ENCODE measurements at places on chromosomes 16 and 17.
A peak's percentile ranks its signal among the peaks of the same experiment; 100 is the strongest.

- peak; percentile 96 for DNase-seq
Observed at GRCh38 chr16:67226804-67227566, at the start of gene TMEM208. TMEM208 (plus strand) TSS chr16:67227130; CDS start chr16:67227219, 89 bp downstream.

GRCh38 chr16:31148281-31148728, 1.6 kb downstream of the PRSS36 start:
- no peak for DNase-seq

- no peak for DNase-seq
Observed at GRCh38 chr16:72199761-72200337, 27.9 kb upstream of the PMFBP1 start.

- no peak for DNase-seq
Observed at GRCh38 chr16:85027958-85028684, 526 bp downstream of the KIAA0513 start.

- DNase-seq: no peak
Observed at GRCh38 chr16:16047761-16048160, 98.3 kb downstream of the ABCC1 start.

DNA sequence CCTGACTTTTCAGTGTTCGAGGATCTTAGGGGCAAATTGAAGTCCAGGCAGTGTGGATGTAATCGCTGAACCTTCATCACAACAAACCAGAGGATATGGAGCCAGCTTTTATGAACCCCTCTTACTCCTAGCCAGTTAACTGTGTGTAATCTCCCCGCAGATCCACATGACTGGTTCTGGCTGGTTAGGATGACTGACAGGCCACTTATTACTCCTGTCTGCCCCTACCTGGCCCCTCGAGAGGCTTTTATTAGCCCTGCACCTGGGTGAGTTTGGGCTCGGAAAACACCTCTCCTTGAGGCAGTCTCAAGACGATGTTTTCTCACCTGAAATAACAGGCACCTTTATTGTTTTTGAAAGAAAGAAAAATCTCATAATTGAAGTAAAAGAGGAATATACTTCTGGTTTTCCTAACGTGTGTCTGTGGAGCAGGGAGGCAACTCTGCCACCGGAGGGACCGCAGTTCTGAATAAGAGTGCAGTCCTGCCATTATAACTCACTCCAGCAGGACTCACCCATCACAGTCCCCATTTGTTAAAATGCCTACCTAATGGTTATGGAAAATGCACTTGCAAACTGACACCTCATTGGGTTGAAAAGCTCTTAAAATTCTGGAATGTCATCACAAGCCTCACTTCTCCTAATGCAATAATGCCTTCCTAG, 291.9 kb upstream of the N4BP1 start:
- no peak for DNase-seq

GRCh38 chr16:11806721-11807120, 9.7 kb upstream of the ZC3H7A start:
- DNase-seq: no peak

GRCh38 chr17:48429638-48430586, at the start of gene SKAP1:
SKAP1 (minus strand) TSS chr17:48430214.
- no peak for DNase-seq

DNA sequence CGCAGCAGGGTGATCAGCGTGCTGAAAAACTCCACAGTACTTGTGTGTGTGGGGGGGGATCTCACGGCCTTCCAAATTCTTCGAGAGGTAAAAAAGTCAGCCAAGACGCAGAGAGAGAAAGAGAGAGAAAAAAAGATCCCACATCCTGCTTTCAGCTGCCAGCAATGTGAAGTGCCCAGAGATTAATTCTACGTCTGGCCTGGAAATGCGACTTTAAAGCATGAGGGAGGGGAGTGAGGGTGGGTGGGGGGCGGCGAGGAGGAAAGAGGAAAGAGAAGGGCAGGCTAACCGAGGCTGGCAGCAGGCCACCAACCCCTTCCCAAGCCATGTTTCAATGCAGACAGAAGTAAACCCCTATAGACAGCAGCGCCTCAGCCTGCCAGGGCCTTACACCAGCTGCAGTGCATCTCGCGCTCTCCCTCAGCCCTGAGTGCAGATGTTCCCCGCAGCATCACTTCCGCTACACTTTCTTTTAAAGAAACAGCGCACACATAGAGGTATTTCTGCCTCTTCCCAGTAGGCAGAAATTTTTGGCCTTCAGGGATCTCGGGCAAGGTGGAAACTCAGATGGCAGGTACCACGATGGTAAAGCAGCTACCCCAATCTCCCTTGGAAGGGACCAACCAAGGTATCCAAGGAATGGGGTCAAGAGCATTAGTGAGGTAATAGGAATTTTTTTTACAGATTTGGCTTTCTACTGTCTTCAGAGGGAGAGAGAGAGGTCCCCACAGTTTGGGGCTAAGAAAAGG, 87.8 kb downstream of the SMG6 start:
- DNase-seq: peak; percentile 53

GRCh38 chr17:5014357-5014756, 16.6 kb downstream of the KIF1C start:
- DNase-seq: no peak

DNA sequence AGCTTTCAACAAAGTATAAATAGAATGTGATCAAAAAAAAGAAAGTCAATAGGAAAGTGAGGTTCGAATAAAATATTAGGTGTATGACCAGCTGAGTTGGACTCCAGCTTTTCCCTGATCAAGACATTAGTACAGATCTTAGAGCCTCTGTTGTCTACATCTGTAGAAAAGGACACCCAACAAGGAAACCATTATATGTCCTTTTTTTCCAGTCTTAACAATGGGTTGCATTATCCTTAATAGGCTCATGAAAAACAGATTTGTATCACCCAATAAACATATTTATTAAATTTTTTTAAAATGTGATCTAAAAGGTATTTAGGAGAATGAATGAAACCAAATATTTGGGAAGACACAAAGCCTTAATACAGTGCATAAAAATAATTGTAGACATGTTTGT, 18.1 kb downstream of the ABCA6 start:
- DNase-seq: no peak

GRCh38 chr16:57601801-57602478, 26.5 kb upstream of the ADGRG1 start:
- no peak for DNase-seq

GRCh38 chr16:546909-547770, 13.1 kb upstream of the PRR35 start:
- no peak for DNase-seq

GRCh38 chr17:63540590-63540989, 9.7 kb upstream of the DCAF7 start:
- DNase-seq: no peak

DNA sequence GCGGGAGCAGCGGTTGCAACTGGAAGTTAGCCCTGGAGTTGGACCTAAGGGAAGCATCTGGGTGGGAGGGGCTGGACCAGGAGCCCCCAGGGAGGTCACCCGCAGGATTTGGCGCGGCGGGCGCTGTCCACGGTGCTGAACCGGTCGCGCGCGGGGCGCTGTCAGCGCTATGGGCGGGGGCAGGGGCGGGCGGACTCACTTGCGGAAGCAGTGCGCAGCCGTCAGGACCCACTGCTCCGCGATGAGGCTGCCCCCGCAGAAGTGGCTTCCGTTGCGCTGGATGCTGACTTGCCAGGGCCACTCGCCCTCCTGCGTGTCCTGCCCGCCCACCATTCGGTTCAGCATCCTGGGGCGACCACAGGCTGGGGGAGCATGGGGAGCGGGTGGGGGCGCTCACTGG, 4.5 kb downstream of the PRSS27 start:
- no peak for DNase-seq

DNA sequence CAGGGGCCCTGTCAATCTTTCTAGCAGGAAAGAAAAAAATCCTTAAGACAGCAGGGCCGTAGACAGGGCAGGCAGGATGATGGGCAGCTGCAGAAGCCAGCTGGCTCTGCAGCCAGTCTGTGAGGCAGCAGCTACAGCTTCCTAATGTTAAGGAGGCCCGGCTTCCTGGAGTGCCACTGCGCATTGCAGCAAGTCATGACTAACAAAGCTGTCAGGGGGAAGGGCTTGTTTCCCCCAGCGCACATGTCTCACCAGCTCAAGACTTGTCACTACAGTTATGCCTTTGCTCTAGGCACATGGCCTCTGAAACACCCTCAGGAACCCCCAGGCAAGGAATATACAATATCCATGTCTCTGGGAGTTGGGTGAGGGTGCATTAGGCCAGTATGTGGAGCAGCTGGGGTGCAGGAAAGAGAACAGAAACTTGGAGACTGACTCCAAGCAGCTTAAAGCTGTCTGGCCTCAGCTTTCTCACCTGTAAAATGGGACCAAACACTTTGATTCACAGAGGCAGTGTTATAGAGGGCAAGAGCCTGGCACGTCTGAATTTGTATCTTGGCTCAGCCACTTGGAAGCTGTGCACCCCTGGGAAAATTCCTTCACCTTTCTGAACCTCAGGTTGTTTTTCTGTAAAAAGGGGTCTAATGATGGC, 220.0 kb downstream of the HAPSTR1 start:
- no peak for DNase-seq

GRCh38 chr17:64173646-64174045, 43.7 kb upstream of the ERN1 start:
- no peak for DNase-seq

GRCh38 chr16:73483076-73483791, 435.3 kb upstream of the ZFHX3 start:
- DNase-seq: no peak

DNA sequence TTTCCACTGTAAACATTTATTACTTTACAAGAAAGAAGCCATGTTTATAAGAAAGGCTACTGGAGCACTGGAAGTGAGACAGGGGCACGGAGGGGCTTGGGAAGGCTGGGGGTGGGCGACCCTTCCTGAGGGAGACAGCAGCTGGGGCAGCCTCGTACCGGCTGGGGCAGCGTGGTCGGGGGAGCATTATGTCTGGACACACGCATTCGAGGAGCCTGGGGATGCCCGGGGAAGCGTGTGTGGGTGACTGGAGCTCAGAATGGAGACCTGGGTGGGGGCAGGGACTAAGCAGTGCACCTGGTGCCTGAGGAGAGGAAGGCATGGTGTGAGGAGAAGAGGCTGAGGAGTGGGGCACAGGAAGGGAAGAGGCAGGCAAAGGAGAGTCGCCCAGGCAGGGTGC, 64.5 kb downstream of the SRCIN1 start:
- no peak for DNase-seq

GRCh38 chr17:61440697-61441096, 11.5 kb upstream of the TBX4 start:
- DNase-seq: no peak

DNA sequence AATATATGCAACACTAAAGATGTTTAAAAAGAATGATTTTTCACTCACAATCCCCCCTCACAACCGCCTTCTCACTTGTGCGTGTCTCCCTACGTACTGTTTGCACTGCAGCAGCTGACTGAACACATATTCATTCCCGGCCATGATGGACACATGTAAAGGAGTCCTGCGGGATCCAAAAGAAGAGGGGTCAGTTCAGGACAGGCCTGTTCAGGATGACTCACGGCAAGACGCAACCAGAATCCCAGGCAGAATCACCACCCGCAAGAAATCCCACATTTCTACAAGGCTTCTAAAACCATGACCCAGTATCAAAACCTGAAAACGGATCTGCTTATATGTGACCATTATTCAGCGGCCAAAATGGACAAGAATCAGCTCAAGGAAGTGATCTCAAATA, 52.3 kb downstream of the CYB5D2 start:
- DNase-seq: no peak

DNA sequence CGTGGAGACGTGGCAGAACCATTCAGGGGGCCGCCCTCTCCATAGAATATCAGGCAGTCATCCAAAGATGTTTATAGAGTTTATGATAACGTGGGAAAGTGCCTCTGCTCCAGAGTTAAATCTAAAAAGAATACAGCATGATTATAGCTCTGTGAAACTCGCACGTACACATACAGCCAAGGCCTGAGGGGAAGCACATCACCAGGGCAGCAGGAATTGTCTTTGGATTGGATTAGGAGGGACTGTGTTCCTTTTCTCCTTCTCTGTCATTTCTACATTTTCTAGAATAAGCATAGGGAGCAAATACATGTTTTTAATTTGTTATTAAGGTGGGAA, 26.9 kb downstream of the EEF2K start:
- DNase-seq: no peak

- no peak for DNase-seq
Observed at GRCh38 chr16:27725236-27726000, 175.5 kb downstream of the KATNIP start.

DNA sequence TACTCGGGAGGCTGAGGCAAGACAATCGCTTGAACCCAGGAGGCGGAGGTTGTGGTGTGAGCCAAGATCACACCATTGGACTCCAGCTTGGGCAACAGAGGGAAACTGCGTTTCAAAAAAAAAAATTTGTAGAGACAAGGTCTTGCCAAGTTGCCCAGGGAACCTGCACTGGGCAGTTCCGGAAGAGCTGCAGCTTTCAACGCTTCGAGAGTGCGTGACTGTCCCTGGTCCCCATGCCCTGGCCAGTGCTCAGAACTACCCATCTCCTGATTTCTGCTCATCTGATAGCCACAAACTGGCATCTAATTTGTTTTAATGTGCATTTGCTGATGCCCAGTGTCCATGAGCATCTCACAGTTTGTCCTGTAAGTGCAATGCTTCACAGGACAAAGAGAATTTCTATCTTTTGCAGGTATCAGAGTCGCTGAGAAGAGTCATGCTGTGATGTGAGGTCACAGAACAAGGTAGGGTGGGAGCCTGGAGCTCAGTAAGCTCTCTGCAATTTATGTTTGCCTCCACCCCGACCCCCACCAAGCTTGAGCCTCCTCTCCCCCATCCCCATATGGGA, 3.9 kb downstream of the ACTG1 start:
- DNase-seq: no peak

DNA sequence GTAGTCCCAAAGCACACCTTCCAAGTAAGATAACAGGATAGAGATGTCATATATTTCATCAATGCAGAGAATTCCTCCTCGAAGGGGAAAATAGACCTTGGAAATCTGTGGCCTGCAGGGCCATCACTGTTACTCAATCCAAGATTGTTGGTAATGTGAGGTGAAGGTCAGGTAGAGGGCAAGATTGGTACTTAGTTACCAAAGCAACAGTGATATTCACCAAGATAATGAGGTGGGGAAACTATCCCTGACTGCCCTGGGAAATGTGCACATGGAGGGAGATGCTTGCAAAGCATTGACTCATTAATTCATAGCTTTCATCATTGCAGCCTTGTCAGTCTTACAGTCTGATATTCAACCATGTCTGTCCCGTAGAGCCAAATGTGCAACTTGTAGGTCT, 234.1 kb upstream of the MON1B start:
- no peak for DNase-seq

GRCh38 chr16:87414251-87414680, 22.1 kb downstream of the MAP1LC3B start:
- no peak for DNase-seq

- peak; percentile 62 for DNase-seq
Observed at GRCh38 chr17:50691550-50692447, 15.9 kb downstream of the ANKRD40 start.

GRCh38 chr17:67372751-67373150, 4.3 kb upstream of the PITPNC1 start:
- no peak for DNase-seq

- DNase-seq: peak; percentile 11
Observed at GRCh38 chr16:4293822-4294457, 21.1 kb upstream of the TFAP4 start.

All from C1 segment of cervical spinal cord (tissue), 14 donors.